ENCODE measurements at places on chromosomes 13 and 19. TPM values are rescaled to one million over a fixed set of nuclear protein-coding genes. Genes with fewer than 3 reads are reported as not detected.

ZNF497 gene
- 2.4 TPM for total RNA-seq

MEGF8 gene
- 9.7 TPM for total RNA-seq

GIPR gene
- 11.0 TPM for total RNA-seq

CLPTM1 gene
- total RNA-seq: 50.0 TPM

ZNF850 gene
- total RNA-seq: 14.9 TPM

GFY gene
- not detected for total RNA-seq

FCGBP gene
- total RNA-seq: 13.4 TPM

CEACAM4 gene
- total RNA-seq: not detected

PBX4 gene
- 28.3 TPM for total RNA-seq

SCN1B gene
- total RNA-seq: 4.7 TPM

NLRP4 gene
- not detected for total RNA-seq

ATP13A1 gene
- 48.8 TPM for total RNA-seq

MISP3 gene
- total RNA-seq: 5.8 TPM

ENOX1 gene
- 1.2 TPM for total RNA-seq

ZNF528 gene
- total RNA-seq: 7.5 TPM

ETFB gene
- total RNA-seq: 160 TPM

ZNF729 gene
- not detected for total RNA-seq

DNA sequence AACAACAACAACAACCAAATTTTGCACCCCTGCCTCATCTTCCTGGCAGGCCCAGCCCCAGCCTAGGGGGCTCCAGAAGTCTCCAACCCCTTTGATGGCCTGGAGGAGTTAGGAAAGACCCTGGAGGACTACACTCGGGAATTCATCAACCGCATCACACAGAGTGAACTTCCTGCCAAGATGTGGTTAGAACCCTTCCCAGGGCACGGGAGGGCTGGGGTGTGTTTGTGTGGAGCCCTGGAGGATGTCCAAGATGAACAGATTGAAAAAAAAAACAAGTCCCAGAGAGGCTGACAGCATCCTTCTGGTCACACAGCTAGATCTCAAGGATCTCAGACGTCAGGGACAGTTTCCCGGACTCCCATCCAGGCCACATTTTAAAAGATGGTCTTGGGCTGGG lies 13.3 kb downstream of the APOC1 start:
- DNase-seq: no peak

GRCh38 chr19:45200568-45200967 lies 22.0 kb downstream of the BLOC1S3 start:
- DNase-seq: no peak

DNA sequence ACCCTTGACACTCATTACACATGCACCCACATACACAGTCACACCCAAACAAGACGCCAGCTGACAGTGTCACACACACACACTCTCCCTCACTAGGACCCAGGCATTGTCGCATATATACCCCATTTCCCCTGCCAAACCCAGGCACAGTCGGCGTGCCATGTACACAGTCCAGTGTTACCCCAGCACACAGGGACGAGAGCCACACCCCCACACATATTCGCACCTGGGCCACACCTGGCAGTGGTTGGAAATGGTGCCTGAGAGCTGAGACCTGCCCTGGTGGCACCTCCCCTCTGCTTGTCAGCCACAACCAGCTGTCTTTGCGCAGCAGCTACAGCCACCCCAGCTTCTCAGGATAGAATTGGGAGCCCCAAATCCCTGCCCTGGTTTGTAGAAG lies 9.0 kb downstream of the NFIX start:
- DNase-seq: no peak

- no peak for DNase-seq
These were observed 96.7 kb downstream of the RNASEH2B start for GRCh38 chr13:51006067-51006845.

GRCh38 chr13:108686027-108686426 lies 56.6 kb downstream of the MYO16 start:
- no peak for DNase-seq

DNA sequence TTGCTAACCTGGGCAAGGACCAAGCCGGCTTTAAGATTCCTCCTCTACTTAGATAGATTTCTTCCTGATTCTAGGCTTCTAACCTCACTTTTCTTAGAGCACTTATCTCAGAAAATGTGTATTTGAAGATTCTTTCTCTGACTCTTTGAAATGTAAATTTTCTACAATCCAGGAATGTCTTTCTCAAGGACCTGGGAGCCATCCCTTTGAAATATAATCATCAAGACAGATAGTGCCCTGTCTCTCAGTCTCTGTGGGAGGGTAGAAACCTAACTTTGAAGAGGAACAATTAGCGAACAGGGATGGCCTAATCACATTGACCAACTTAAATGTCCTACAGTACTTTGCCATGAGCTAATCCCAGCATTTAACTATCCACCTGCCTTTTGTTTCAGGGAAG lies 1646.0 kb downstream of the PCDH9 start:
- no peak for DNase-seq

DNA sequence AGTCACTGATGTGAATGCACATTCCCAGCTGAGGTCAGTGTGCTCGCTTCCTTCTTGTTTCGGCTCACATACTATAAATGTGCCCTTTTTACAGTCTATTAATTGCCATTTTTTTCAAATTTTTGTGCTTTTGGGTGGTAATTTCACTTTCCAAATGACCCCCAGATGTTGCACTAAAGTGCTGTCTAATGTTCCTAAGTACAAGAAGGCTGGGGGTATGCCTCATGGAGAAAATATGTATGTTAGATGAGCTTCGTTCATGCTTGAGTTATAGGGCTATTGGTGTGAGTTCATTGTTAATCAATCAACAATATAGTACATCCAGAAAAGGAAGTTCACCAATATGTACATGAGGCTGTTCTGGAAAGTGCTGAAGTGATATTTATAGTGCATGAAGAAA lies 84.7 kb downstream of the KL start:
- DNase-seq: no peak

DNA sequence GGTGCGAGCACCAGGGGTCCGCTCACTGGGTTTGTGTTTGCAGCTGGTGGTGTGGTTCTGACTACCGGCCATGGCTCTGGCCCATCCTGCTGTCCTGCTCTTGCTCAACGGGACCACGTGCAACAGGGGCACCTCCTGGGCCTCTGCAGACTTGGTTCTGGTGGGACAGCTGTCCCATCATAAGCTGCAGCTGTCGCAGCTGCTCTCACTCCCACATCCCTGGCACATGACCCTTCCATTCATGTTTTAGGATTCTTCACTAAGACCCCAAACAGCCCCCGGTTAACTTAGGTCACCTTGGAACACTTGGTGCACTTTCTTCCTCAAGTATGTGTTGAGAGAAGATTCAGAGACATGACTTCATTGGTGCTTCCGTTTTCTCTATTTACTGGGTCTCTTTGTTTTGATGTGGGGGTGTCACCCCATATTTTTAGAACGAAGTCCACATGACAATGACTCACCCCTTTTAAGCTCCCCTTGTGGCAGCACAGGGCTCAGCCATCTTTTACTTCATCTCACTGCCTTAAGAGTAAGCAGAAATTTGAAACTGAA lies 68.4 kb upstream of the ARHGEF7 start:
- DNase-seq: no peak

- no peak for DNase-seq
These were observed 93.4 kb downstream of the KCTD12 start for GRCh38 chr13:76792731-76793347.

DNA sequence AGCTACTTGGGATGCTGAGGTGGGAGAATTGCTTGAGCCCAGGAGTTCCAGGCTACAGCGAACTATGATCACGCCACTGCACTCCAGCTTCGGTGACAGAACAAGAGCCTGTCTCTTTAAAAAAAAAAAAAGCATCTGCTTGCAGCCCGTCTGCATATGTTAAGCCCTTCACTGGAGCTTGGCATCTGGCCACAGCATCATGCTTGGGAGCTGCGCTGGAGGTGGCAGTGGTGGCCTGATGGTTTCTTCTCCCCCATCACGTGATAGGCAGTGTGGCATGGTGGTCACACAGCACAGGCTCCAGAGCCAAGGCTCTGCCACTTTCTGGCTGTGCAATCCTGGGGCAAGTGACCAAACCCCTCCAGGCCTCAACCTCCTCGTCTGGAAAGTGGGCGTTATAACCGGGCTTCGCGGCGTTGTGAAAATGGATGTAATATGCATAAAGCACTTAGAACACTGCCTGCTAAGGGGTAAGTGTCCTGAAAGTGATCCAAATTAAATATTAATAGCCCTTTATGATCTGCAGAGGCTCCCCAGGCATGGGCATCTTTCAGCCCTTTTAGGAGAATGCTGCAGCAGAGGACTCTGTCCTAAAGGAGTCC lies 24.4 kb downstream of the MARK4 start:
- DNase-seq: no peak

- no peak for DNase-seq
These were observed 3.1 kb downstream of the SLC25A15 start for GRCh38 chr13:40792284-40793051.

DNA sequence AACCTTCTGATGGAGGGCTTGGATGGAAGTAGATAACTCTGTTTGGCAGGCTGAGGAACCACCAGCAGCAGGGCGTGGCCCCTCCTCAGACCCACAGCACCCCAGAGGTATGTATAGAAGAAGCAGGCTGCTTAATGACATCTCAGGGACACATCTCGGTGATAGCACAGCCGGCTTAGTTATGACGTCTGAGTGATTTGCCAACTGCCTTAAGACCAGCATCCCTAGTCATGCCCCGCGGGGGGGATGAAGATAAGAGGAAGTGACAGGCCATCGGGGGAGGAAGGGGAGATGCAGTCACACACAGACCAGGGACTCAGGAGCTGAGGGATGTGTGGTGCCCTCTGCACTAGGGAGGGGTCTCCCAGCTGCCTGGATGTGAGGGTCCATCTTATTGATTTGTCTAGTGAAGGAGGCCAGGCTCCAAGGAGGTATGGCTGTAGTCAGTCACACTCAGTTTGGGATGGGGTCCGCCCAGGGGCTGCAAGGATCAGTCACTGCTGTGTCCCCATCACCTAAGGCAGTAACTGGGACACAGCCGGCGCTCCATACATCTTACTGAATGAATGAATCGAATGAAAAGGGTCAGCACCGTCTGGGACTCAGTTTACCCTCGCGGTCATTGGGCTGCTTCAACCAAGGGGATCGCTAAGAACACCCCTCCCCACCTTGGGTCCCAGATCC lies 19.2 kb upstream of the ERCC1 start:
- DNase-seq: no peak

- no peak for DNase-seq
These were observed 419.3 kb upstream of the NBEA start for GRCh38 chr13:34522808-34523207.

DNA sequence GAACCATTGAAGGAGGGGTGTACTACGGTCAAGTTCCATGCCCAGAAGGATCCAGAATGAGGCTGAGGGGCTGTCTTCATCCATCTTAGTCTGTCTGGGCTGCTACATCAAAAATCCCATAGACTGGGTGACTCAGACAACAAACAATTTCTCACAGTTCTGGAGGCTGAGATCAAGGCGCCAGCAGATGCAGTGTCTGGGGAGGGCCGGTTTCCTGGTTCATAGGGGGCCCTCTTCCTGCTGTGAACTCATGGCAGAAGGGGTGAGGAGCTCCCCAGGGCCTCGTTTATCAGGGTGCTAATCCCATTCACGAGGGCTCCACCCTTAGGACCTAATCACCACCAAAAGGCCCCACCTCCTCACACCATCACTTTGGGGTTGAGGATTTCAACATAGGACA lies 14.7 kb upstream of the KCTD15 start:
- no peak for DNase-seq

GRCh38 chr13:67635754-67636153 lies 405.6 kb upstream of the PCDH9 start:
- no peak for DNase-seq

DNA sequence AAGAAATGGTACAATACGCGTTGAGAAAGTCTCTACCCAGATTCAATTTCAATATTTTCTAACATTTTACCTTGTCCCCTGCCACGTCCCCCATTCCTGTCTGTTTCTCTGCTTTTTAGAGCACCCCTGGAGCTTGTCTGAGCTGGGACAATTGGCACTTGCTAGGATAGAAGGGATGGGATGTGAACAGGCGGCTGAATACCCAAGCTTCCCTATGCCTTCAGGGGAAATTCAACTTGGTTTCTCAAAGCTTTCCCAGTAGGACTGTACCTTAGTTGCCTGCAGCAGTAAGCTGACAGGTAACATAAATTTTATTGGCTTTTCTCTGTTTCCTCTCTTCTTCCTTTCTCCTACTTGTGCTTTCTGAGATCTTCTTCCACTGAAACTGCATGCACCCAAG lies 1663.3 kb downstream of the EFNB2 start:
- no peak for DNase-seq

DNA sequence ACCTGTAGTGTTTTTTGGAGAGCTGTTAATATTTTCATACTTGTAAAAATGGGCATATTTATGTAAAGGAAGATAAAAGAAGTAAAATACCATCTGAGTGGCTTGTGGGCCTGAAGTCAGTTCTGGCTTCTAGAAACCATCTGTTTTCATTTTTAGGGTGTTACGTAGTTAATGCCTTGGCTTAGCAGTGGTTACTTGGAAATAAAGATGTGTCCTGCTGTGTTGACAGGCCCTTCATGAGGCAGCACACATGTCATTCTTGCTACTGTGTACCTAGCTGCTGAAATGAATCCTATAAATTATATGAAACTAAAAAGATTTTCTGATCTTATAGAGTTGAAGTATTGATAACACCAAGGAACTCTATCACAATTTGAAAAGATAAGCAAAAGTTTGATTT lies 16.0 kb downstream of the ILF3 start:
- no peak for DNase-seq

- DNase-seq: no peak
These were observed 4.8 kb downstream of the C19orf25 start for GRCh38 chr19:1474011-1474764.

DNA sequence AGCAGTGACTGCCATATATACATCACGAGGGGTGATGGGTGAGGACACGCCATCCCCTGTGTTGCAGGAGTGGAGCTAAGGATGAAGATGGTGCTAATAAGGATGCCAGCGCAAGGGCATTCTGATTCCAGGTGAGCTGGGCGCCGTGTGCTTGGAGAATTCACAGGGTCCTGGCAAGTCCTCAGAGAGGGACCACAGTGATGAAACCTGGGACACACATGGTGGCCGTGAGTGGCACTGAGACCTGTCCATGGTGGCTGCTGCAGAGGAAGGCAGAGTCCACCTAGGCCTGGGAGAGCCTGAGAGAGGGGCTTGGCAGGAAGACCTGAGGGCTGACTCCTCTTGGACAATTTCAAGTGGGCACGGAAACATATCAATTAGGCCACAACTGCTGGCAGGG lies 65.2 kb downstream of the RFX2 start:
- DNase-seq: no peak

DNA sequence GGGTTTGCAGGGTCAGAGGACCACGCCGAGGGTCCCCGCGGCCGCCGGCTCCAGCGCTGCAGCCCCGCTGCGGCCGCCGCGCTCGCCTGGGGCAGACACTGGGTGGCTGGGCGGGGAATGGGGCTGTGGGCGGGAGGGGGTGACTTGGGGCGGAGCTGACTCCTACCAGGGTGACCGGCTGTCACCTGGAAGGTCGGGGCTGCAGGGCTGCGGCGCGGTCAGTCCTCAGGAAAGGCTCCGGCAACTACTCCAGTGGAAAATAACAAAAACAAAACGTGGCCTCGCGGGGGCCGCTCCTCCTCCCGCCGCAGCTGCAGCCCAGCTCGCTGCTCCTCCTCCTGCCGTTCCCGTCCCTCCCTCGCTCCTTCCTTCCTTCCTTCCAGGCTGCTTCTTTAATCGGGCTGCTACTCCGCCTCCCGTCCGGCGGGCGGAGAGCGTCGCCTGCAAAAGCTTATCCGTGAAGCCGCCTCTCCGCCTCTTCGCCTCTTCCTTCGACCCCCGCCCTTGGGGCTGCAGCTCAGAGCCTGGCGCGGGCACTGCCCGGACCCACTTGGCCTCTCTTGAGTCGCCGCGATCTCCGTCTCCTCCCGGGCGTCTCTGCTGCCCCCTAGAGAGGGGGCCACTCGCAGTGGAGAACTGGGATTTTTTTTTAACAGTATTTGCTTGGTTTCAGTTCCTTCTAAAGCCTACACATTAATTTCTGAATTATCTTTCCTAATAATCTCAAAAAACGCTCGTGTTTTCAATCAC lies at the start of gene TBC1D4:
TSS of gene TBC1D4 (minus strand) at position 100 of the 750 bp plus-strand sequence. CDS start 402 bp downstream, outside the sequence.
- DNase-seq: peak; percentile 72
